Colonic mucosa (tissue), 4 donors: ENCODE measurements at places on chromosomes 11 and 22. TPM values are rescaled to one million over a fixed set of nuclear protein-coding genes. Genes with fewer than 3 reads are reported as not detected.

The APOBEC3B gene
- total RNA-seq = 9.3 TPM

The PNPLA5 gene
- not detected for total RNA-seq

The TRIM51 gene
- total RNA-seq = not detected

The OR4A16 gene
- not detected for total RNA-seq

The DEUP1 gene
- 0.29 TPM for total RNA-seq

The UBQLN3 gene
- total RNA-seq = not detected

The MIOX gene
- total RNA-seq = not detected

DNA sequence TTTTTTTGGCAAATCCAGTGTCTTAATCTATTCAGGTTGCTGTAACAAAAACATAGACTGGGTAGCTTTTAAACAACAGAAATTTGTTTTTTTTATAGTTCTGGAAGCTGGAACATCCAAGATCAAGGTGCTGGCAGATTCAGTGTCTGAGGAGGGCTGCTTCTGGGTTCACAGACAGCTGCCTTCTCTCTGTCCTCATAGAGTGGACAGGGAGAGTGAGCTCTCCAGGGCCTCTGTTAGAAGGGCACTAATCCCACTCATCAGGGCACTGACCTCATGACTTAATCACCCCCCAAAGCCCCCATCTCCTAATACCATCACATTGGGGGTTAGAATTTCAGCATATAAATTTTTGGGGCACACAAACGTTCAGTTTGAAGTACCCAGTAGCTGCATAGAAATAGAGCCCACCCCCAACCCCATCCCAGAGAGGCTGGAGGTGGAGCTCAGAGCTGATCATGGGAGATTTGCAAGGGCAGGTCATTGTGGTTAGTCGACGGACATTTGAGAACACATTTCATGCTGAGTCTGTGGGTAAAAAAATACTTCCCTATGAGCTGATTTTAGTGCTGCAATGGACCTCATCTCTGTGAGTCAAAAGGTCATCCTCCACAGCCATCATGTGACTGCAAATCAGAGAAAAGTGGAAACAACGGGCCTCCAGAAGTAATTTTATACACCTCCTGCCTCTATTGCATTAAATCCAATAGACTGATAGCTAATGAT is 203.1 kb upstream of the CADM1 start:
- DNase-seq = no peak

- peak; percentile 59 for DNase-seq
Observed at GRCh38 chr22:46443850-46444389, 93.5 kb downstream of the CELSR1 start.

GRCh38 chr11:65556470-65557279 is 1.5 kb downstream of the LTBP3 start:
- DNase-seq = no peak

DNA sequence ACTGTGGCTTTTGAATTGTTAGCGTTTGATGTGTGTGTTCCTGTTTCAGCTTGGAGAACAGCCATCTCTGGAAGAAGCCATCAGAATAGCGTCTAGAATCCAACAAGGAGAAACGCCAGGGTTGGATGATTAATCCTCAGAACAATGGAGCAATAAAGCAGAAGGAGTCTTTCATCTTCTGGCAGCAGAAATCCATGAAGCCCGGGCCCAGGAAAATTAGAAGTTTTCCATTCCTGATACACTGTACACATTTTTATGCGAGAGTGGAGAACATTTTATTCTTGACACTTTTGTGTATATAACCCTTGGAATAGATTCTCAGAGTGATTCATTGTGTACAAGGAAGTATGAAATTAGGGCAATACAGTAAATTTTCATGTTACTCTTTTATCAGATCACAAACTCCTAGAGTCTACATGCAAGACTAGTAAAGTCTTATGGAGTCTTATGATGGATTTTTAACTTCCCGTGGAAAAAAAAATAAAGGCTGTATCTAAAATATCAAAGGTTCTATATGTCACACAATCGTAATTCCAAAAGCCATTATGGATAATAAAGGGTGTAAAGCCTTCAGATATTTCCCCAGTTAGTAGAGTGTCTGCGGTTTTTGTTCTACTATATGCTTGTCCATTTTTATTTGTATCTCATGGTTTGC is 45.9 kb upstream of the WEE1 start:
- DNase-seq = peak; percentile 42

DNA sequence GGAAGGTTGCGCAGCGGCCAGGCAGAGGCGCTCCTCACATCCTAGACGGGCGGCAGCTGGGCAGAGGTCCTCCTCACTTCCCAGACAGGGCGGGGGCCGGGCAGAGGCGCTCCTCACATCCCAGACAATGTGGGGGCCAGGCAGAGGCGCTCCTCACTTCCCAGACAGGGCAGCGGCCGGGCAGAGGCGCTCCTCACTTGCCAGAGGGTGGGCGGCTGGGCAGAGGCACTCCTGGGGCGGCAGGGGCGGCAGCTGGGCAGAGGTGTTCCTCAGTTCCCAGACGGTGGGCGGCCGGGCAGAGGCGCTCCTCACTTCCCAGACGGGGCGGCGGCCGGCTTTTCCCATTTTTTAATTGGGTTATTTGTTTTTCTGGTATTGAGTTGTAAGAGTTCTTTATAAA is 20.2 kb upstream of the PTS start:
- no peak for DNase-seq

GRCh38 chr11:11605821-11606450 is 15.9 kb downstream of the GALNT18 start:
- DNase-seq = no peak

DNA sequence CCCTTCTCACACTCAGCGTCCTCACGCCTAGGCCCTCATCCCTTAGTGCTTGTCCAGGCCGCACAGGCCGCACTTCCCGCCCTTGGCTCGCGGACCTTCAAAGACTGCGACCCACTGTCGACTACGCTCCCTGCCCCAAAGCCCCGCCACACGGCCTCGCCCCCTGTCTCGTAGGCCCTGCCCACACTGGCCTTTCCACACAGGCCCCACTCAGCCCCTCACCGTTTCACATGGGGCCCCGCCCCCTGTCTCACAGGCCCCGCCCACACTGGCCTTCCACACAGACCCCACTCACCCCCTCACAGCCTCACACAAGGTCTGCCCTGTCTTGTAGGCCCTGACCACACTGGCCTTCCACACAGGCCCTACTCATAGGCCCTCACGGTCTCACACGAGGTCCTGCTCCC is 11.0 kb downstream of the NRXN2 start:
- DNase-seq = no peak

DNA sequence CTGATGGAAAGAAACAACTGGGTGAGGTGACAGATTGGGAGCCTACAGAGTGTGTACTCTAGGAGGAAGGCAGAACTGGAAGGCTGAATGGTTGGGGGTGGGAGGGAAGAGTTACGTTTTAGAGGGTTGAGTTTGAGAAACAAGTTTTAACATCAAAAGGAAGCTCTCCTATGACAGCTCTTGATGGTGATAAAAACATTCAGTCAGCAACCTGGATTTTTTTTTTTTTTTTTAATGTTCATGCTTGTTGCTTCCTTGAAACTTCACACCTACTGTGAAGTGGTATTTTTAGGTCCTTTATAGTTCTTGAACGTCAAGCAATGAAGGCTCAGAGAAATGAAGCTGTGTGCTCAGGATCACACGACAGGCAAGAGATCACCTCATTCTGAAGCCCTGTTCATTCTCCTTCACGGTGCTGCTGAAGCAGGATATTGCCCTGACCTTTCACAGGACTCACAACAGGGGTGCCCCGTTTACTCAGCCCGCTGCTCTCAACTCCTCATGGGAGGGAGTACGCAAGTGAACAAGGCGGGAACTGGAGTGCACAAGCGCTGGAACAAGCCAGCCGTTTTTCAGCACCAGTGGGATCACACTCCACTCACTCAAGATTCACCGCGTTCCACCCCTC is 1.6 kb upstream of the TMEM109 start:
- no peak for DNase-seq

- DNase-seq = no peak
Observed at GRCh38 chr11:124915541-124916369, 3.3 kb upstream of the HEPN1 start.

GRCh38 chr22:42581762-42582716 is 28.3 kb downstream of the SERHL2 start:
- DNase-seq = peak; percentile 84

- no peak for DNase-seq
Observed at GRCh38 chr11:10695833-10696232, 2.3 kb upstream of the IRAG1 start.

DNA sequence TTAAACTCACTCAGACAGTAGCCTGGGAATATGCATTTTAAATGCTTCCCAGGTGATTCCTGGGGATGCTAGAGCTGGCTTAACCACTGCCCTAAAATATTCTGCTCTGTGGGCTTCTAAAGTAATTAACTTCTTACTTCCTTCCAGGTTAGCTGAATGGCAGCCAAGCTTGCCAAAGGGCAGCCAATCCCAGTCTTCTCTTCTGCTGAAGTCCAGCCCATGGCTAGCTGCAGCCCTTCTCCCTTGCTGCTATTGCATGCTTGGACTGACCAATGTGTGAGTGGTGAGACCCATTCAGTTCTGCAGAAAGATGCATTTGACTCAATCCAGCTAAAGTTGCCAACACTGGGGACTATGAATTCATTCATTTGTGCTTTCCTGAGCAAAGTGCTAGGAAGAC is 411.9 kb downstream of the SOX6 start:
- DNase-seq = no peak

DNA sequence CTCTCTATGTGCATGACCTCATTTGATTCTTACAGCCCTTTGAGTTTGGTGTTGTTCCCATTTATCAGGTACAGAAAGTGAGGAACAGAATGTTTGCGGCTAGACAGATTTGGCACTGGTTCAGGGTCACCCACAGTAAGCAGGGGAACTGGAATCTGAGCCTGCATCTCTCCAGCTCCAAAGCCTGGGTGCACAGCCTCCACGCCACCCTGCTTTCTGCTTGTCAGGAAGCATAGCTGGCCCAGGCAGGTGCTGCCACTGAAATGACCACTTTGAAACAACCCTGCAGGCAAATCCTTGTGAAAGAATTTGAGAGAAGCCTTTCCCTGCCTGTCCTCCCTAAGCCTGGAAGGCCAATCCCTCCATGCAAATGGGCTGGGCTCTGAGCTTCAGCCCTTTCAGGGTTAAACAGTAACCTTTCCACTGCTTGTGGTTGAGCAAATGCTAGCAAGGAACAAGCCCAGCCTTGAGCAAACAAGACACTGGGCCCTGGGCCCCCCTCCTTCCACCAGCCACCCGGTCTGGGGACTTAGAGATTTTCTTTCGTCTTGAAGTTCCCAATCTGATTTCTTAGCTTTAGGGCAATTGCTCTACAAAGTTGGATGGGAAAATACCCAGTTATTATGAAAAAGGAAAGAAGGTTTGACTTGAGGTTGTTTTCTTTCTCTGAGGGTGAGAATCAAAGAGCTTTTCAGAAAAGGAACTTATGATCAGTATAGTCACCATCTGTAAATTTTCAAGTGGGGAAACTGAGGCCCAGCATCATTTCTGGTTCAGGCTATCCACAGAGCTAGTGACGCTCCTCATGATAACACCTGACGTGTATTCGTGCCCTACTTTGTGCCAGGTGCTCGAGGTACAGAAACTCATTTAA is 19.4 kb downstream of the EHF start:
- peak; percentile 89 for DNase-seq

DNA sequence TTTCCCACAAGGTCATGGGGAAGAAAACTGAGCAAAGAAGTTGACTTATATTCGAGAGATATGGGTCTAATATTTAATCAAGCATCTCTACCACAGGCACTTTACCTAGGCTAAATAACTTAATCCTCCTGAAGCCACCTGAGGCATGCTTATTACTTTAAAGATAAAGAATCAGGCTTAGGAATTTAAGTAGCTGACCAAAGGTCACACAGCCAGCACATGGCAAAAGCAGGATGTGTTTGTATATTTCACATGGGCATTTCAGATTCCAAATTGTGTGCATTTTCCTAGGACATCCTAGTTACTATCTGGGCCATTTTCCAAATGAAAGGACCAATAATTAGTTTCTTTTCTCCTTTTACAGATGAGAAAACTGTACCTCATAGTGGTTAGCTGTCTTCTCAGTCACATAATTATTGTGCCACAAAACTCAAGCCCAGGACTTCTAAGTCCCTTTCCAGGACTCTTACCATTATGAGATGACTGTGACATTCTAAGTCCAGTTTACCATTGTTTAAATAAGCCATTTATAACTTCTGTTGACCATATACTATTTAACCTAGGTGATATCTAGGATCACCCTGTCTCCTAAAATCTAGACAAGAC is 112.1 kb upstream of the ZC3H12C start:
- no peak for DNase-seq

DNA sequence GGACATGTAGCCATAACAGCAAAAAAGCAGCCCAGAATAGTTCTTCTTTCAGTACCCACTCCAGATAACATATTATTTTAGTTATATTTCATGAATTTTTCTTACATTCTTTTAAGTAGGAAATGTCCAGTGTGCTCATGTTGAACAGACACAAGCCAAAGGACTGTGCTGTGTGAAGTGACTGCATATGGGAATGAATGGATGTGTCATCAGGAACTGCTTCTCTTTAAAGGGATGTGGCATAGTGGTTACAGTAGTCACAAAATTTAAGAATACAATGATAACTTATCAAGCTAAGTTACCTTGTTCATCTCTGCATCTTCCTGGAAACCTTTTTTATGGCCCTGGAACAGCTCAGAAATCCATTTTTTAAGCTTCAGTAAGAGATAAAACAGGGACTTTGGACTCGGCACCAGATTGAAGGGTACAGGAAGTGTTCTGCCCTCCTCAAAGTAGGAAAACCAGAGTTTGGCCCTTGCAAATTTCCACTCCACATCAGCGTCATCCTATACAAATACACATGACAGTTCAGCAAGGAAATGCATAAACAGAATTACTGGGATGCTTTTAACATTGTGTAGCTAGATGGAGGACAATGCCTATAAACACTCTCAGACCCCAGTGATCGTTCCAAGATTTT is 112.8 kb downstream of the TRPC6 start:
- no peak for DNase-seq

- DNase-seq = no peak
Observed at GRCh38 chr11:91082255-91082654, 859.4 kb upstream of the CHORDC1 start.

GRCh38 chr11:33932721-33933120 is 40.8 kb upstream of the LMO2 start:
- DNase-seq = no peak

GRCh38 chr11:71215425-71215965 is 36.9 kb downstream of the SHANK2 start:
- DNase-seq = no peak

DNA sequence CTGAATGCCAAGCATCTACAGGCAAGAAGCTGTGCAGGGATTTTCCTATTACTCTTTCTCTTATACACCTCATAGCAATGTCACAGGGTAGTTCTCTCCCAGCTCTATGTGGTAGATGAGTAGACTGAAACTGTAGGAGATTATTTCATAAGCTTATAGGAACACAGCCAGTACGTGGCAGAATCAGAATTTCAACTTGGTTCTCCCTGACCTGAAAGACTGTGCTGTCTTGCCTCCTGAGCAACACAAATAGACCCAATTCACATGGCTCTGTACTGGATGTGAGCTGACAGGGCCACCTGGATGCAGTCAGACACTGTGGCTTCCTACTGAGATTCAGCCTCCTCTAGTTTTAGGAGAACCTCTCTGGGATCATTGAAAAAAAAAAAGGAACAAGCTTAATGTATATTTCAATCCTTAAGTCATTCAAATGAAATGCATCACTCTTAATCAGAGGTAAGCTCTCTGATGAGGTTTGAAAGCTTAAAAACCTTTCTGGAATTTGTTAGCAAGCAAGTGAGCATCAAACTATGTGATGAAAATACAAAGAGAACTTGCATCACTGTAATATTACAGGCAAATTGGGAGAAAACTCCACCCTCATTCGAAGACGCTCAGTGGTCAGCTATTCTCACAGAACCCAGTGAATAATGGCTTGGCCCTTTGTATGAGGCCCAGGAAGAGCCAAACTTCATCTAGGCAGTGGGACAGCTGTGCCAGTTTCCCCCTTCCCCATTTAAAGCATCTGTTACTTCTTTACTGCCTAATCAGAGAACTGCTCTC is 1039.3 kb downstream of the NTM start:
- no peak for DNase-seq
